ENCODE measurements at places on chromosomes 2 and 18.

DNA sequence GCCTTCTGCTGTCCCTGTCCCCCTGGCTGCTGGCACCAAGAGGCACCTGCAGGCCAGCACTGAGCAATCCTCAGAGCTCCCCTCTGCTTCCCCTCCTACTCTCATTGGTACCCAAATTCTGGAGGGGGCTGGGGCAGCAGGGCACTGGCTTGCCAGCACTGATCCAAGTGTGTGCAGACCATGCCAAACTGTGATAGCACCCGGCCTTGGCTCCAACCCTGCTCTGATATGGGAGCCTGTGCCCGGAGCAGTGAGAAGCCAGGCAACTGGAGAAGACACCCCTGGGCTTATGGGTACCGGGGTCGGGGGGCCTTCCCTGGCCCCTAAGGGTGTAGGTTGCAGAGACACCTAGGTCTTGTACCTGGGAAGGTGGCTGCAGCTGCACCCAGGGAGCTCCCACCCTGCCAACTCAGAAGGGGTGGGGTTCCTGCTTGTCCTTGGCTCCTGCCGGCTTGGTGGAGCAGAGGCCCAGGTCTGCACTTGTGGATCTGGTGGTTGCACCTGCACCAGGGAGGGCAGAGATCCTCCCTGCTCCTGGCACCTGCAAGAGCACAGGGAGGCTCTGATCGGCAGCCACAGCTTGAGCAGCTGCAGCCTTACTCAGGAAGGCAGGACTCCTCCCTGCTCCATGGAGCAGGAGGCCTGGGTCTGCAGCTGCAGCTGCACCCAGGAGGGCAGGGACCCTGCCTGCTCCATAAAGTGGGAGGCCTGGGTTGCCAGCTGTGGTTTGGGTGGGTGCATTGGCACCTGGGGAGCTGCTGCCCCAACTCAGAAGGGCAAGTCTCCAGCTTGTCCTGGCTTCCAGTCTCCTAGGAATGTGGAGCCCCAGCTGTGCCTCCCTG lies 96.3 kb downstream of the BCL2L11 start:
- no peak for DNase-seq

DNA sequence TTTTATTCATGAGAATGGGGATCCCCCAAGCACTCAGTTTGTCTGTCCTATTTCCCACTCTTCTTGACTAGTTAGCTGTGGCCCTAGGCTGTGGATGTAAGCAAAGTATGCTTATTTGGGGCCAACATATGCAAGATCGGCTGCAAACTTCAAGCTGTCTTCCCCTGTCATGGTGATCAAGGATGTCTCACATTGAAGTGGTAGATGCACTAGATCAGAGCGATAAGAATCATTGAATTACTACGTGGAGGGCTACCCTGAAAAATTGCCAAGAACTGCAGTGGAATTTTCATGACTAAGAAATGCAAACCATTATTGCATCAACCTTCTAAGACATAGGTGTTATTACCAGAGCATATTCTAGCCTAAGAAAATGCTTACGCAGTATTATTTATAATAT lies 527.4 kb downstream of the RNF144A start:
- DNase-seq: no peak

DNA sequence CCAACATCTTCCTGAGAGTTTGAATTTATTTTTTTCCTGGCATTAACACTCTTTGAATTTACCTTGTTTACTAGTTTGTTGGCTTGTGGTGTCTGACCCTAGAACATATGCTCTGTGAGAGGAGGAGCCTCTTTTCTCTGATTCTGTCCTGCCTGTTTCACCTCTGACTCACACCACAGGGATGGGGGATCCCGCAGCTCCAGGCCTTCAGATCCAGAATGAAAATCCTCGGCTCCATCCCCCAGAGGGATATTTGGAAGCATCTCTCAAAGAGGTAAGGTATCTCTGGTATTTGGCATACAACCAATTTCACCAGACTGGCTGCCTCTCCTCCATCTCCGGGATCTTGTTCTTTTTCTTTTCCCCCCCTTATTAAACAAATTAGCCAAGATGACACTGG lies 104.7 kb downstream of the GPR39 start:
- DNase-seq: no peak

GRCh38 chr2:50955081-50955480 lies 76.9 kb downstream of the NRXN1 start:
- no peak for DNase-seq

- no peak for DNase-seq
Observed at GRCh38 chr18:24248359-24248758, 109.5 kb downstream of the CABYR start.

GRCh38 chr2:10126632-10127026 lies 4.1 kb downstream of the RRM2 start:
- no peak for DNase-seq

DNA sequence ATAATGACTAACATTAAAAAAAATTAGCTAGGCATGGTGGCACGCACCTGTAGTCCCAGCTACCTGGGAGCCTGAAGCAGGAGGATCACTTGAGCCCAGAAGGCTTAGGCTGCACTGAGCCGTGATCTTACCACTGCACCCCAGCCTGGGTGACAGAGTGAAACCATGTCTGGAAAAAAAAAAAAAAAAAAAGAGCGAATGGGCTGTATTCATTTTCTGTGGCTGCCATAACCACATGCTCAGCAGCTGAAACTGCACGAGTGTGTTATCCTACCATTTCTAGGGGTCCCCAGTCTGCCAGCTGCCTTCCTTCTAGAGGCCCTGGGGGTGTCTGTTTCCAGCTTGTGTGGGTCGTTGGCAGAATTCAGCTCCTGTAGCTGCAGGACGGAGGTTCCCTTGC lies 247.8 kb downstream of the EIPR1 start:
- no peak for DNase-seq

- no peak for DNase-seq
Observed at GRCh38 chr2:177169810-177170514, 42.6 kb upstream of the HNRNPA3 start.

DNA sequence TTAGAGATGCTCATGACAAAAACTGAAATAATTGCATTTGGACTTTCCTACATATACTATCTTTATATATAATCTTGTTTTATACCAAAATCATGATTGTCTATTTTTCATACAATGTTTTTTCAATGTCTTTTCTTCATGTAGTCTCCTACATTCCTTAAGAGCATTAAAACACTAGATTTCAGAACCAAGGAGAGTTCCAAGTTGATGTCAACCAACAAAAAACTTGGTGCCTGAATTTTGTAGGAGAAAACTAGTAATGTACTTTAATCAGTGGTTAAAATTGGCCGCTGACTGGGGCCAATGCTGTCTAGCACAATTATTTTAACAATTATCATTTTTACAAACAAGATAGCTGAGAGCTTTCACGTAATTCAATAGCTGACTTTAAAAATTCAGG lies 678.8 kb downstream of the DCC start:
- DNase-seq: no peak

DNA sequence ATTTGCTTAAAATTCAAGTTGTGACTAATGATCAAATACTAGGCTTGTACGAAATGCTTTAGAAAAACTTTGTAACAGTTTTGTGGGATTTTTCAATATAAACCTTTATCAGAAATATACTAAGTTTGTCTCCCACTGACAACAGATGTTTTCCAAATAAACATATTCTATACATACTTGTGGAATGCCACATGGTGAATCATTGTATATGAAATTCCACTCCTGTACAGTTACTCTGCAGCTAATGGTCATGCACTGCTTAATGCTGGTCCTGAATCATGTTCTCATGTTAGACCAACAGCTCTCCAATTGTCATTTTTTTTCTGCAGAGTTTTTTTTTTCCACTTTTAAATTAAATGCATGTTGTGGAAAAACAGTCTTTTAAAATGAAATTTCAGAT lies 90.1 kb downstream of the DPP4 start:
- DNase-seq: no peak

- no peak for DNase-seq
Observed at GRCh38 chr2:18518116-18519111, 42.0 kb downstream of the RDH14 start.

DNA sequence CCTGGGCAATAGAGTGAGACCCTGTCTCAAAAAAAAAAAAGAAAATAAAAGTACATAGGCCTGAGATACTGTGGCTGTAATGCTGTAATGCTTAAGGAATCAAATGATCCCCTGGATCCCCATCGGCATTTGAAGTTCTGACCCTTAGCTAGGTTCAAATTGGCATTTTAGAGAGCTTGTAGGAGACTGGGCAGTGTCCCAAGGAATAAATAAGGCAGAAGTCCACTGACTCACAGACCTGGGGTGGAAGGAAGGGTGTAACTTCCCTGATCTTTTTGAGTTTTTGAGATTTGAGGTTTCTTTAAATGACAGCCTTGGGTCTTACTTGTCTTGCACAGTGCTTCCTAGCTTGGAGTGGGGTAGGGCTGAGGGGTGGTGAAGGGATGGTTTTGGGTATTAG lies 553.7 kb downstream of the SLC4A3 start:
- DNase-seq: no peak

DNA sequence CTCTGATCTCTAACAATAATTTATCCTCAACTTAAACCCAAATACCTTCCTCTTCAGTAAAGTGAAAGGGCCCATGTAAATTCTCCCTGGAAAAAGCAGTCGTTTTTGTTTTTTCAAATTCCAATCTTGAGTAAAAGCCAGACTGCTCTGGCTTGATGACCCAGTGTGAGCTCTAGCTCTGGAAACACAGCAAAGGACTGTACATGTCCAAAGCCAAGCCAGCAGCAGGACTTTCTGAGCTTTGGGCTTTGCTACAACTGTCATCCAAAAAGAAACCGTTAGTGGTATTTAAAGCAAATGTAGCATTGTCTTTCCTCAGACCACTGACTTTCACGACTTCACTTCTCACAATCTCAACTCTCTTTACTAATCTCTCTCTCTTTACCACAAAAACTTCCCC lies 25.4 kb downstream of the SH3YL1 start:
- no peak for DNase-seq

GRCh38 chr2:238173692-238174091 lies 14.9 kb downstream of the ERFE start:
- no peak for DNase-seq

DNA sequence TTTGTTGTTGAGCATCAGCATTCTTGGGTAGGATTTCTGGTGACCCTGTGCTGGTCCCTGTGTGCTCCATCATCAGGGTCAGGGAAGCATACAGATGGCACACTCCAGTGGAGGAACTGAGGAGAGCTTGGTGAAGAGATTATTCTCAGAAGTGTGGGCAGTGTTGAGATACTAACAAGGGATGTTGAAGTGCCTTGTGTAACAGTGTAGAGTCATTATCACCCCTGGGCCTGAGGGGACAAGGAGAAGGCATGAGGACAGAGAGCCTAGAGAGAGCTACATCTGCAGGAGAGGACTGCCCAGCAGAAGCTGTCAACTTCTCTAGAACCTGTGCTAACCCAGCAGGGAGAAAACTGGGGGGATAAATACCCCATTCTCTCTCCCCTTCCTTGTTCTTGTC lies 189.0 kb downstream of the PLCL1 start:
- no peak for DNase-seq

DNA sequence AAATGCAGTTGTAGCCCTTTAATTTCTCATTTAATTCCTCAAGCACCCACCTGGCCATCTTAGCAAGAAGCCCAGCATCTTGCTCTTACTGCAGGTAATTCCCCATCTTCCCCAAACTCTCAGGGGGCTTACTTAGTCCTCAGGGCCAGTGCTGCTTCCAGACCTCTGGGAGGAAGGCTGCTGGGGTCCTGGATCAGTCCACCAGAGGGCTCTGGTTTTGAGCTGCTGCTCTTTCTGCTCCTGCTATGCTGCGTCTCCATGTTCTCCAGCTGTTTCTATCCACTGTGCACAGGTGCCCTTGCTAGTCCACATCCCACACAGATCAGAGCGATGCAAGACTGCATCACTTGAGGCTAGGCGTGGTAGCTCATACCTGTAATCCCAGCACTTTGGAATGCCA lies 34.5 kb upstream of the TMEM87B start:
- no peak for DNase-seq

GRCh38 chr2:71045865-71046548 lies 22.4 kb upstream of the NAGK start:
- DNase-seq: no peak

All from LoVo (cell line).